ENCODE measurements at places on chromosomes 4 and X.

DNA sequence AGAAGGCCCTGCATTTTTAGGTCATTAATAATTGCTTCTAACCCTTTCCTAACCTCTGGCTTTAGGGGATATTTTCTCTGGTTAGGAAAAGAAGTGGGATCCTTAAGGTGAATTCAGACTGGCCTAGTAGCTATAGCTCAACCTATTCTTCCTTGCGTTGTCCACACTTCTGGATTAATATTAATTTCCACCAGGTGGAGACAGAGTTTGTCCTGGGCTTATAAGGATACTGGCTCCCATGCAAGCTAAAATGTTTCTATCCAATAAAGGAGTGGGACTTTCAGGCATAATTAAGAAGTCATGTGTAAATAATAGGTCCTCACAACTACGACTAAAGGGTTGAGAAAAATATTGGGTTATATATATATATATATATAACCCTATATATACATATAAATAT lies 860.0 kb upstream of the POU3F4 start:
- DNase-seq, result no peak

DNA sequence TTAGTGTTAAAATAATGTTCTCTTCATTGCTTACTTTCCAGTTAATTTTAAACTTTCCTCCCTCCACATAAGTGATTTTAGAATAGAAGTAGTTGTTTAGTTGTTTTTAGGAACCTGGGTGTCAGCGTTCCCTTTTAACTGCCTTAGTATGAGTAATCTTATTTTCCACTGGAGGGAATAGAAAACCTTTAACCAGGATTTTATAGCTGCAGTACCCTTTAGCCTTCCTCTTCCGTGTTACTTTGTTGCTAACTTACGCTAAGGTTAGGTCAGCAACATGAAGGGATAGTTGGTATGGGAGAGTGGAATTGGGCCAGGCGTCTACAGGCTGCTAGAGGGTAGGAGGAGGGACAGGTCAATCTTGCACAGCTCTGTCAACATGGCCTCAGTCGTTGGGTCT lies 31.5 kb downstream of the SMS start:
- no peak for DNase-seq

DNA sequence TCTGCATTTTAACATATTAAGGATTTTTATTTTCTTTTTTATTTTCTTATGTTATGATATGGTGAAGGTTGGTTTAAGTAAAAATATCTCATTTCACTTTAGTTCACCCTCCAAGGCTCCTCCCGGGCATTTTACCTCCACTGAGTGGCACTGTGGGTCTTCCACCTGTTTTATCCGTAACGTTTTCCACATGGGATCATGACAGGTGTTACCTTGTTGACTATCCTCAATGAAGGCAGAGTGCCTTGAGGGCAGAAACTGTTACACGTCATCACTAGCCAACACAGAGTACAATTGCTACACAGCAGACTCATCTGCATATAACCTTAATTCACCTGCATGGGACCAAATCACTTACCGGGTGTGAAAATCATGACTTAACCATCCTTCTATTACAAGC lies 105.8 kb downstream of the GEMIN8 start:
- no peak for DNase-seq

GRCh38 chr4:15568821-15569220 lies 86.3 kb downstream of the FBXL5 start:
- DNase-seq, result no peak

DNA sequence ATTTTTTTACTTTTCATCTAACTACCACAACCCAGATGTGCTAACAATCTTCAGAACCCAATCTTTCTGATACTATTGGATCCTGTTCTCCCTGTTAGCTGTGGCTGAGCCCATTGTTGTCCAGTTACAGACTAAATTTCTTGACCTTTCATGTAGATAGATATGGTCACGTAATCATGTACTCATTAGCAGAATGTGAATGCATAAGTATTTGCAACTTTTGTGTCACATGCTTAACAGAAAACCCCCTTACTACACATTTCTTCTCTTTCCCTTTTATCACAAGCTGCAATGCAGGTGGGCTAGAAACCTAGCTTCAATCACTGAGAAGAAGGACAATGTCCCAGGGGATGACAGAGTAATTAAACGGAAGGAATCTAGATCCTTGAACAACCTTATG lies 13.1 kb upstream of the FAM13A start:
- DNase-seq, result no peak

GRCh38 chrX:23819385-23820234 lies 36.6 kb downstream of the SAT1 start:
- DNase-seq, result no peak

- no peak for DNase-seq
Measured at GRCh38 chr4:41069257-41069656, 145.1 kb downstream of the APBB2 start.

DNA sequence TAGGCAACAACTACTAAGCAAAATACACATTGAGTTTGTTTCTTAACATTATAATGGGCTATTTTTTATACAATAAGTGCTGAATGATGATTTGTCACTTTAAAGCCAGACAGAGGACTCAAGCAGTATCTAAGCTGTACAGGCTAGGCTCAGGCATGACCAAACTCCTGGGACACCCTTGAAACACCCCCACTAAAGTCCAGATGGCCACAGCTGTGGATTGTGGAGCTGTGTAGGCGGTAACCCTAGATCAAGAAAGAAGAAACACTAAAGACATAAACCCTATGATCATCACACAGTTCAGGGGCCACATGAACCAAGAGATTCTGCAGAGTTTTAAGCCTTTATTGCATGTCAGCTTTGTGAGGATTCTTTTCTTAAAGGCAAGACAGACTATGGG lies 25.1 kb downstream of the TAB3 start:
- no peak for DNase-seq

- no peak for DNase-seq
Measured at GRCh38 chr4:48295116-48295515, 25.5 kb upstream of the TEC start.

DNA sequence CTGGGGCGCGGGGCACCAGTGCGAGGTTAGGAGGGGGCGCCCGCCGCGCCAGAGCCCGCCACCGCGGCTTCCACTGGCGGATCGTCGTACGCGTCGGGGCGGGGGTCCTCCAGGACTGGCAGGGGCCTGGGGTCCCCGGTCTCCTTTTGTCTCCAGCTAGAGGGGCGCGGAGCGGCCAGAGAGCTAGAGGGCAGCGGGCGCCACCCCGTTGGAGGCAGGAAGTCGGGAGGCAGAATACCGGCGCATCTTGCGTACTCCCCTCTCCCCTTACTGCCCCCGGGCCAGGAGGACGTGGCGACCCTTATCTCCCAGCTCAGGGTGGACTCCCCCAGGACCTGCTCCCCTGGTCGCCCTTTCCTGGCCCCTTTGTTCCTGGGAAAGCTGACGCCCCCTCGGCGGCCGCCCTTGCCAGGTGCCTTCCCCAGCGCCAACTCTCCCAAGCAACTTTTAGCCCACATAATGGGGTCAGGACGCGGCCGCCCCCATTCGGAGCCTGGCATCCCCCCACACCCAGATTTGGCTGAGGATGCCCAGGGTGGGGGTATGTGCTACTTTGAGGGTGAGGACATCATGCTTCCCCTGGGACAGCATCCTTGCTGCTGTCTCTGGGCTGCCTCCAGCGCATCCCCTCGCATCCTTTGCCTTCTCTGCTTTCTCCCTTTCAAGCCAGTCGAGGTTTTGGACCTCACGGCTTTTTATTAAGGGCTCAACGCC lies 933 bp downstream of the CNKSR2 start:
- DNase-seq, result no peak

GRCh38 chrX:120301960-120302359 lies 9.3 kb downstream of the TMEM255A start:
- DNase-seq, result no peak

GRCh38 chr4:68489338-68489737 lies 42.1 kb downstream of the TMPRSS11E start:
- DNase-seq, result no peak

- no peak for DNase-seq
Measured at GRCh38 chr4:140463182-140463581, 34.9 kb downstream of the MGAT4D start.

DNA sequence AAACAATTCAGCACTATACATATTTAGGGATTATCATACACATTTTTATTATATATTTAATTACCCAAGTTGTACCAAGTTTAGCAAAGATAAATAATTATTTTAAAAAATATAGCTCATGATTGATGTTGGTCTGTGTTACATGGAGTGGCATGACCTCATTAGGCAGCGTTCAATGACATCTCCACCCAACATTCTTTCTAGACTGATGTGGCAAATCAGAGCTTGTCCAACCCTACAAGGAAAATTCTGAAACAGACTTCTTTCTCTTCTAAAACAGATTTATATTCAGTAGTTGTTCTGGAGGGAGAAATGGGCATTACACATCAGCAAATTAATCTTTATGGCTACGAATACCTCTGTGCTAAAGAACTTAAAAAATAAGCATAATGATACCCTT lies 189.7 kb downstream of the PDGFC start:
- DNase-seq, result no peak

DNA sequence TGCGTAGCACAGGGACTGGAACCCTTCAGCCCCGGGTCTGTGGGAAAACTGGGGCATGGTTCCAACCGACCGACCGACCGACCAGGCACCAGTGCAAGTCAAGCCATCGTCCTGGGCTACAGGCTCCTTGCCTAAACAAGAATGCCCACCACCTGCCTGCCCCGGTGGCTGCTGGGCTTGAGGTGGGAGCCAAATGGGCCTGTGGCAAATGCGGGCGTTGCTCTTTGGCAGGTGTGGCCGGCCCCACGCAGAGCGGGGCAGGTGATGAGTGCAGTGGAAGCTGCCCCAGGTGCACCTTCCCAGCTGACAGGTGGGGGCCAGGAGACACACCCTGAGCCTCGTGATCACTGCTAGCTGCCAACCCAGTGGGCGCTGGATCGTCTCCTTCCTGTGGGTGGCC lies 77.9 kb downstream of the MTMR1 start:
- no peak for DNase-seq

- DNase-seq, result no peak
Measured at GRCh38 chr4:61068745-61069144, 131.4 kb upstream of the ADGRL3 start.

DNA sequence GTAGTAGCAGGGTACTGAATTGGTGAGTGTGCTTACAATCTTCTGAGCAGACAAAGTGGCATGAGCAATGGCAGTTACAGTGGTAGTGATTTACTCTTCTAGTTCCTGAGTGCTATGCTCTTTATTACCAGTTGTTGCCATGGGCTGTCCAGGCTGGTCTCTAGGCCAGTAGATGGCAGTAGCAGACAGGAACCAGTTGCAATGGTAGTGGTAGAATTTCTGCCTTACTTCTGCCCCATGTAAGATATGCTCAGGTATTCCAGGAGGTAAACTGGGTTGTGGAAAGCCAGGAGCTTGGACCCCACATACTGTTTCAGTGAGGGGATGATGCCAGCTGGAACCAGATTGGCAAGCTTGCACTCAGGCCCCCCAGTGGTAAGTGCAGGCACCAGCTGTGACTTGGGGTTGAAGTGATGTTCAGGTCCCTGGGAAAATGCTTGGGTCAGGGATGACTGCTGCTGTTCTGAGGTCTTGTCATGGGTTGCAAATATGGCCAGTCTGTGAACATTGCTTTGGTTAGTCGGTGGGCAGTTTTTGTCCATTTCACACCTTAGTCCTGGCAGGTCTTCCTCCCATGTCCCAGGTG lies 63.0 kb upstream of the ZXDB start:
- no peak for DNase-seq

- DNase-seq, result no peak
Measured at GRCh38 chr4:182975806-182976205, 58.6 kb upstream of the DCTD start.

DNA sequence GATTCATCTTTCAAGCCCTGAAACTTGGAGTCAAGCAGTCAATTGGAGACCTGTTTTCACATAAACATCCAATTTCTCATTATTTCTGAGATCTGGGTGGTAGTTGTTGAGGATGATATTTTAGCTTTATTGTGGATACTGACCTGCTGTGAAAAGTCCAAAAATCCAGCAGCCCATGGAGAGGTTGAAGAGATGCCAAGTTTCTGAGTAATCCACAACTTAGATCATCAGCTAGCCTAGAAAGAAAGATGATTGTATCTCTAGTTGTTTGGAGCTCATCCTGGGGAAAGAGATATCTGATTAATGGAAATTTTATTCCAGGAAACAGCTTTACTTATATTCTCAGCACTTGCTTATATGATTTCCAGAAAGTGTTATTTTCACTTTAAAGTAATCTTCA lies 48.6 kb upstream of the DCX start:
- no peak for DNase-seq

- DNase-seq, result no peak
Measured at GRCh38 chrX:17692709-17693346, 44.5 kb upstream of the SCML1 start.

- DNase-seq, result no peak
Measured at GRCh38 chrX:148538582-148538981, 38.2 kb downstream of the AFF2 start.

- no peak for DNase-seq
Measured at GRCh38 chrX:39361736-39362135, 560.5 kb downstream of the MID1IP1 start.

- DNase-seq, result no peak
Measured at GRCh38 chrX:13215729-13216128, 104.1 kb downstream of the ATXN3L start.

- no peak for DNase-seq
Measured at GRCh38 chr4:140947506-140947905, 185.8 kb downstream of the RNF150 start.

GRCh38 chrX:129813662-129814368 lies 29.9 kb downstream of the ZDHHC9 start:
- DNase-seq, result no peak

- peak; percentile 3 for DNase-seq
Measured at GRCh38 chr4:86594559-86595425, 677 bp downstream of the PTPN13 start.

DNA sequence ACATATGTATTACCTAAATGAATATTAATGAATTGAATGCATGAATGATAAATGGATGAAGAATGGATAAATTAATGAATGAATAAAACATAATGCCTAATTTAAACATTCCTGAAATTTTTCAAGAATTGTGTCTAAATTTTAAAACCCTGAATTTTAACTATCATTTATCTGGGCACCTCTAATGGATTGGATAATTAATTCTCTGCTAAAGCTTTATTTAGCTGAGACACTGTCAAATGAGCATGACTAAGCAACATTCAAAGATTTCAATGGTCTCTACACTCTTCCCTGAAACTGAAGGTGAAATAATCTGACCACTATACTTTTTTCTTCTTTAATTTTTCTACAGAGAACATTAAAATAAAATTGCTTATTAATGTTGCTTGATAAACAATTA lies 1197.7 kb downstream of the C4orf33 start:
- DNase-seq, result no peak

All from activated effector memory CD4-positive, alpha-beta T cell treated with Interleukin-2 at 50 U/mL for 16 hours (primary cell).